Mesenteric fat pad (tissue), 1 donor: ENCODE measurements at places on chromosomes 4 and X. TPM values are rescaled to one million over a fixed set of nuclear protein-coding genes. Genes with fewer than 3 reads are reported as not detected.

RRH gene
- not detected for total RNA-seq

TRAM1L1 gene
- total RNA-seq: 0.64 TPM

VGLL1 gene
- not detected for total RNA-seq

LGI2 gene
- 6.1 TPM for total RNA-seq

LINC00632 gene
- 3,113 TPM for total RNA-seq

CTPS2 gene
- 8.6 TPM for total RNA-seq

PAGE2B gene
- total RNA-seq: not detected

PRDM5 gene
- total RNA-seq: 9.6 TPM

GRCh38 chr4:138097912-138098600, 144.1 kb downstream of the SLC7A11 start:
- no peak for DNase-seq

DNA sequence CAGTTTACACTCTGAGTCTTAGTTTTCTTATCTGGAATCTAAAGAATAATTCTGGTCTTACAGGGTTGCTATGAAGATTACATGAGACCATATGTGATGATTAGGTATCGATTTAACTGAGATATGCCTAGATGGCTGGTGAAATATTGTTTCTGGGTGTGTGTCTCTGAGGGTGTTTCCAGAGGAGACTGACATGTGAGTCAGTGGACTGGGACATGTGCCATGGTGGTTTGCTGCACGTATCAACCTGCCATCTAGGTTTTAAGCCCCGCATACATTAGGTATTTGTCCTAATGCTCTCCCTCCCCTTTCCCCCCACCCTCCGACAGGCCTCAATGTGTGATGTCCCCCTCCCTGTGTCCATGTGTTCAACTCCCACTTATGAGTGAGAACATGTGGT, 186.0 kb upstream of the CXorf66 start:
- no peak for DNase-seq

- DNase-seq: no peak
Measured at GRCh38 chr4:23976423-23976822, 86.6 kb upstream of the PPARGC1A start.

GRCh38 chrX:259692-260355, 21.4 kb upstream of the PLCXD1 start:
- DNase-seq: no peak

DNA sequence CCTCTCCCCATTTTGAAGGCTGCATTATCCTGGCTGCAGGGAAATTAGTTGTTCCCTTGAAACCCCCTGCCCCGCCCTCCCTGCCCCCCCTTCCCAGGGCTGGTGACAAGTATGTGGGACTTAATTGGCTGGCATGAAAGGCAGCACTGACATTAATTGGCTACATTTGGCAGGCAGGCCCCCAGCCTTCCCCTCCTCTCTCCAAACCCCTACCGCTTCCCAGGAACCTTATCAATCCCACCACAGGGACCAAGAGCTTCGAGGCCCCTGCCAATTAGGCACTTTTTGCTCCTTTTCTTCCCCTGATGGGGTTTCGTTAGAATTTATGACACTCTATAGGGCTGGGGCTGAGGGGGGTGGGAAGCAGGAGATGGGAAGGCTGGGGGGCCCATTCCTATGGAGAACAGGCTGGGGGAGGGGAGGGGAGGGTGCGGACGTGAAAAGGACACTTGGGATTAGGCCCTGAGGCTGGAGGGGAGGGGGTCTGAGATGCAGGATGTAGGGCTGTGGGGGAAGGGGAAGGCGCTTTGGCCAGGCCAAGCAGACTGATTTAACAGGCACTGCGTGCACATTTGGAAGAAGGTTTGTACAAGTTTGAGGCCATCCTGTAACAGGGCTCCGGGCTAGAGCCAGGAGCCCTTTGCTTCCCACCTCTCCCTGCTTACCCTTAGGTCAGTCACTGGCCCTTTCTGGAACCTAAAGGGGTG, 52.2 kb downstream of the EFNB1 start:
- DNase-seq: no peak

GRCh38 chr4:156558373-156559025, 413.1 kb downstream of the PDGFC start:
- DNase-seq: no peak

GRCh38 chr4:102104278-102104677, 241.0 kb downstream of the SLC39A8 start:
- no peak for DNase-seq

- no peak for DNase-seq
Measured at GRCh38 chr4:24979554-24979953, 51.2 kb downstream of the LGI2 start.

DNA sequence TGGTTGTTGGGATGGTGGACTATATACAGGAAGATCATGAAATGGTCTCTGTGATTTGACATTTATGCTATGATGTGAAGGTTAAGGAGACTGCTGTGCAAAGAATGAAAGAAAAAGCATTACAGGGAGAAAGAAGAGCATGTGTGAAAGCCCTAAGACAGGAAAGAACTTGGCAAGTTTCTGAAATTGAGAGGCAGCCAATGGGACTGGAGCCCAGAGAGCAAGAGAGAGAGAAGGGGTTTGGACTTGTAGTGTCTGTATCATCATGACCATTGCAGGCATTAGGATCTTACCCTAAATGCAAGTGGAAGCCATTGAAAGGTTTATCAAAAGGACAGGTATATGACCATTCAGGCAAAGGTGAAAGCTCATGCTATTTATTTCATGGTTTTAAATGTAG, 147.1 kb downstream of the NAA11 start:
- no peak for DNase-seq

GRCh38 chr4:1187182-1187581, 14.8 kb upstream of the SPON2 start:
- DNase-seq: no peak

GRCh38 chrX:23554304-23554703, 113.0 kb upstream of the PRDX4 start:
- no peak for DNase-seq

DNA sequence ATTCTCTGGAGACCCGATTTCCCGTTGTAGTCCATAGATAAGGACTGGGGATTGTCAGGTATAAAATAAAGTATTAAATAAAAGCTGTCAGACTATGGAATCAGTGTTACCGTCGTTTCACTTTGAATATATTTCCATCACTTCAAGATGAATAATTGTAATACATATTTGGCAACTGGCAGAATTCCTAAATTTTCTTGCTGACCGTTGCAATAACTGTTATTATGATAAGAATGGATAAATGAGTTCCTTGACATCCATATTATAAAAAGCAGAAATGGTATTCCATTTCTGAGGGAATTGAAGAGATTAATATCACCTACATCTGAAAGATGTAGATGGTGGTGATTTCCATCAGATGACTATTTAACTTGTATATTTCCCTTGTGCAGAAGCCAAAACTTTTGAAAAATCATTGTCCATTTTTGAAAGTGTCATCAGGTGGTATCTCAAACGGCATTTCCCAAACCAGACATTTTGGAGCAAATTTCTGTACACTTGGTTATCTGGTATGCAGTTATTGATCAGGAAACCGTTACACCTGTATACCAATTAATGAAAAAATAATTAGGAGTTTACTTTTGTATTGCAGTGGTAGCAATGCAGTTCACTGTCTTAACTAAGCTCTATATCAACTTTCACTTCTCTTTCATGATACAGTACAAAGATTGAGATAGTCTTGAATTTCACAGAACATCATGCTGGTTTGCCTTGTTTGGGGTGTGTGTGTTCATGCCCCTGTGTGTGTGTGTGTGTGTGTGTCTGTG, 878.5 kb downstream of the PCDH18 start:
- no peak for DNase-seq

DNA sequence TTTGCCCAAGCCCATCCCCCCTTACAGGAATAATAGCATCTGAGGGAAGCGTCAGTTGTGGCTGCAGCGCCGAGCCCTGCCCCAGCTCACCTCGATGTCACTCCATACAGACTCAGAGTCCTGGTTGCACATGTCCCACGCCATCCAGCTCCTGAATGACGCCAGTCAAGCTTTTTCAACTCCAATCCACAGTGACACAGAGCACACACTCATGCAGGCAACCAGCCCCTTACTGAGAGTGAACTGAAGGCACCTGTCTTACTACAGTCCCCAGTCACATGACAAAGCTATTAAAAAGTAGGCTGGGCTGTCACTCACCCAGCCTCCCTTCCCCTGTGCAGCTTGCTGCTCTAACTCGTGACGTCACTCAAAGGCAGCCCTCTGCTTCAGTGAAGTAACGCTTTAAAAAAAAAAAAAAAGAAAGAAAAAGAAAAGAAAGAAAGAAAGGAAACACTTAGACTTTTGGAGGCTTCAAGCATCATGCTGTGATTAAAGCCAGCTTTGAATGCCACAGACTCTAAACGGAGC, at the start of gene PPARGC1A:
Gene PPARGC1A (minus strand): TSS at position 234 of the 528 bp plus-strand sequence. CDS start 90 bp downstream, at position 144.
- DNase-seq: no peak

DNA sequence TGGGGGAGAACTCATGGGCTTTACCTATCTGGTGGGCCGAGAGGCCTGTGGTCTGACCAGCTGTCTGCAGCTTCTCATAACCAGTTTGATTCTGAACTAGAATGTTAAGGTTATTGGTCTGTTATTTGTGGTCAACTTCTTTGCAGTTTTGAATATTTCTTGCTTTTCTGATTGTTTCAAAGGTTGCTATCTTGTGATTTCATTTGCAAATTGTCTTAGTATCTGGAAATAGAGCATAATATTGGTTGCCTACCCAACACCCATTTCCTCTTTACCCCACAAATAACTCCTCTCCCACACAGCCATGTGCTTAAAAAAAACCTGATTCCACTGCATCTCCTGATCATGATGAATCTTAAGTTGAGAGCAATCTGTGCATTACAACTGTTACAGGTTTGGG, 39.1 kb upstream of the BMP2K start:
- no peak for DNase-seq

- DNase-seq: no peak
Measured at GRCh38 chr4:25162566-25162965, 2.3 kb upstream of the SEPSECS start.

- no peak for DNase-seq
Measured at GRCh38 chr4:146054676-146055075, 116.1 kb upstream of the ZNF827 start.

- DNase-seq: no peak
Measured at GRCh38 chr4:69995526-69996016, at the start of gene STATH. Gene STATH, plus strand, starts transcription at chr4:69995966. Its CDS starts 2,472 bp downstream, at chr4:69998438.

GRCh38 chrX:49082271-49082871, 2.7 kb upstream of the WDR45 start:
- DNase-seq: no peak

- no peak for DNase-seq
Measured at GRCh38 chr4:119016636-119017035, 119.0 kb upstream of the MYOZ2 start.

DNA sequence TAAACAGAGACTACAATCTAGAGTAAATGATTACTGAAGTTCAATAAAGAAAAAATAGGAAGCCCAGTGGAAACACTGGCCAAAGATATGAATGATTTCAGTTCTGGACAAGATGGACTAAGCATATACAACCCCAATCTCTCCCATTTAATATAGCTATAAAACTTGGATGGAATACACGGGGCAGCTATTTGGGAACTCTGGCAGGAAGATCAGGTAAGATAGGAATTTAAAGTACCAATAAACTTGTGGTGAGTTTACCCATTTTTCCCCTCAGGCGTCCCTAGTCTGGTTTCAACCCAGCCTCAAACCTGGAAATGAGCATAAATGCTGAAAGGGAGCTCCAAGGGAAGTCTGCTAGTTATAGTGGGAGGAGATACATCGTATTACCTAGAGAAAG, 20.4 kb downstream of the NUP54 start:
- DNase-seq: no peak
